ENCODE measurements at places on chromosomes 5 and 9. TPM values are rescaled to one million over a fixed set of nuclear protein-coding genes. Genes with fewer than 3 reads are reported as not detected.

The NUTM2G gene
- not detected for total RNA-seq

GRCh38 chr5:74497706-74498105 is 142.8 kb downstream of the ENC1 start:
- no peak for DNase-seq

GRCh38 chr9:88174324-88174723 is 36.0 kb upstream of the SPATA31C2 start:
- no peak for DNase-seq

- no peak for DNase-seq
Observed at GRCh38 chr5:5295351-5295750, 127.1 kb upstream of the ICE1 start.

GRCh38 chr9:86645303-86645702 is 291.1 kb upstream of the TUT7 start:
- no peak for DNase-seq

DNA sequence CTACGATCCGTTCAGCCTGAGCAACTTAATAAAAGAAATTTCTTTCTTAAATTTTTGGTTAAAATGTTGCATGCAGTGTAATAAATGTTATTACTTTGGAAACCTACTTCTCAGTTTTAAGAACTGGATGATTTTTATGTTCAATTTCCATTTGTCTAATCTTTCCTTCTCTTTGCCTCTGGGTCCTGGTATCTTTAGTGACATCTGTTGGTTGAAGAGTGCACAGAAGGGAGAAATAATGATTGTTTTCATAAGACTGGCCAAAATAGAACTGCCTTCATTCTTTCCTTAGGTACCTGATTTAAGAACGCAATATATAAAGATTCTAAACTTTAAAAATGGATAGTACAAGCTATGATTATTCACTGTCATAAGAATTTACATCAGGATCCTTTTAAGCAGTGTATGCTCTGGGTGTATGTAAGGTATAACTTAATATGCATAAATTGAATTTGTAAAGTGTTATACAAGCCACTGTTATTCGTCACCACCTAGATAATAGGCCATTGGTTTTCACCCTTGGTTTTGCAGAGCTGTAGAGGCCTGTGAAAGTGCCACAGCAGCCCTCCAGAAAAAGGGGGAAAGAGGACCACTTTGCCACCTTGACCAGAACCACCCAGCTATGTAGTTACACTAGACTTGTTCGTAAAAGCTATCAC is 82.8 kb upstream of the TLX3 start:
- DNase-seq = no peak

Measured in gastrocnemius medialis (tissue), 4 donors.